ENCODE measurements at places on chromosomes 2 and 18.

DNA sequence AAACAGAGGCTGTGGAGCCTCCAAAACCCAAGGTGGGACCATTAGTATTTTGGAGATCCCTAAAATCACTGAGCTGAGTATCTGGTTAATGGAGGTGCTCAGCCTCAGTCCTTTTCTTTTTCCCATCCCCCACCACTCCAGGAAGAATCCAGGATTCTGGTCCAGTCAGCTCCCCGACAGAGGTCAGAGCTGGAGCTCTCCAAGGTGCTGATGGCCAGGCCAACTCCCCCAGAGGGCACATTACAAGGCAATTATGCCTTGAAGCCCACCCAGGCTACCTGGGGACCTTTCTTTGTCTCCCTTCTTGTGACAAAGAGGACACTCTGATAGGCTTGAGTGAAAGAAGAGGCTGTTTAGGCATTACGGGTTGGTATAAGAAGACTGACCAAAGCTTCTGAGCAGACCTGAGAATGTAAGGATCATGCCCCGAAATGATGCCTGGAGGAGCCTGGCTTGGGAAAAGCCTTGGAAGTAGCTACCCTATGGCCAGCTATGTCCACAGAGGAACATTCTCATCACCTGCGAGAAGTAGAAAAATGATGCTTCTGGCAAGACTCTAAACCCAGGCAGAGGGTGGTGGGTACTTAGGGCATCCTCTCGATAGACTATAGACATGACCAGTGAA lies 102.5 kb upstream of the LDAH start:
- DNase-seq = no peak

- no peak for DNase-seq
These were observed 1.1 kb upstream of the RPL37A start for GRCh38 chr2:216497382-216498069.

- DNase-seq = no peak
These were observed 37.7 kb downstream of the SERTAD2 start for GRCh38 chr2:64615844-64616536.

DNA sequence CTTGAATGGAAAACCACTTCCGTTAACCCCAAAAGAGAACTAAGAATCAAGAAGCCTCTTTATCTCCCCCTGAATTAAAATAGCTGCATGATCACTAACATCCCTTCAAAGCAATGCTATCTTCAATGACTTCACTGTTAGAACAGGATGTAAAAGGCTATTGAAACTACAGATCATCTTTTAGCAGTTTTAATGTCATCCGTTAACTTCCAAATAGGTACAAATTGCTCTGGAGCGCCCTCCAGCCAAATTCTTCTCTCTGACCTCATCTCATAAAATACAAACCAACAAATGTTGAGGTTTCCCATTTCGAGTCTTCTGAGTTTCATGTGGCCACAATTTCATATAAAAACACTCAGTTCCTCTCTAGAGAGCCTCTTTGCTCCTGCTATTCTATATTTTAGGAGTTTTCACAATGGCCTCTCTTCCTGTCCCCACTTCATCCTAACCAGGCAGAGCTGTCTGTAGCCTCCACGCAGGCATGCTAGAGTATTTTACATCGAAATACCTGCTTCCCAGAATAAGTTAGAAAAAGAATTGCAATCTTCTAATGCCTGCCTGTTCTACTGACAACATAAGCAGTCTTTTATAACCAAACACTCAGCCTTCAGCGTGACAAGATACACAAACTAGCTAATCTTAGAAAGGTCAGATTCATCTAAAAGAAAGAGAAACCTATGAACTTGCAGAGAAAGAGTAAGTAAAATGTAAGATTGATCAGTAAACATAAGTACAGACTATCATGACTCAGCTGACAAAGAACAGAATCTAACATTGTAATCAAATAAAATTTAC lies 37.9 kb downstream of the B4GALT6 start:
- no peak for DNase-seq

DNA sequence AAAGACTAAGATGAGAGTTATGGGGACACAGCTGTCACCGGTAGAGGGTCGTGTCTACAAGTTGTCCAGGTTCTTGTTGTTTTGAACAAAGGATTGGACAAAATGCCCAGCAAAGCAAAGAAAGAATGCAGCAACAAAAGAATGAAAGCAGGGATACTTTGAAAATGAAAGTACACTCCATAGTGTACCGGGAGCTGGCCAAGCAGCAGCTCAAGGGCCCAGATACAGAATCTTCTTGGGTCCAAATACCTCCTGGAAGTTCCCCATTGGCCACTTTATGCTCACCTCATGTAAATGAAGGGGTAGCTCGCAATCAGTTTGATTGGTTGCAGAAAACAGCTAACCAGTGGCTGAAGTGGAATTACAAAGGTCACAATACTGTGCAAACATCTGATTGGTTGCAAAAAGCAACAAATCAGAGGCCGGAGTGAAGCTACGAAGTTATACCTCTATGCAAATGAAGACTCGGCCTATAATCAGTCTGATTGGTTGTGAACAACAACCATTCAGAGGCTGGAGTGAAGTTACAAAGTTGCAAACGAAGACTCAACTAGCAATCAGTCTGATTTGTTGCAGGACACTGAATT lies 474.9 kb upstream of the TMEFF2 start:
- DNase-seq = no peak

GRCh38 chr18:54090856-54091255 lies 133.6 kb downstream of the MBD2 start:
- no peak for DNase-seq

GRCh38 chr18:63506336-63506646 lies 29.5 kb downstream of the SERPINB5 start:
- no peak for DNase-seq

GRCh38 chr2:108128249-108128648 lies 111.5 kb upstream of the SULT1C3 start:
- no peak for DNase-seq

- no peak for DNase-seq
These were observed 185.7 kb downstream of the SUCLG1 start for GRCh38 chr2:84273406-84273805.

DNA sequence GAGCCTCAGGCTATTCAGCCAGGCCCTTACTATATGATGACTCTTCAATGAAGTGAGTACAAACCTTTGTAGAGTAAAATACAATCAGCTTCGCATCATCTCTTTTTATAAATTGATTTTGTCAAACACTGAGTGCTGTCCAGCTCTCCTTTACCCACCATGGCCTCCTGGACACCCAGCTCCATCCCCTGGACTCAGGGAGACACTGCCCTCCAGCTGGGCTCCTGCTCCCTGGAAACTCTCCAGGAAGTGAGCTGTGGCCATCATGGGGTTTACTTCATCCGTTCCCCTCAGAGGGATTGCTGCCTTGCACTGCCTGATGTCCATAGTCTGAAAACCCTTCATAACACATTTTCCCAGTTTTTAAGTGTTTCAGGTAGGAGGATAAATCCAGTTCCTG lies 82.5 kb upstream of the XIRP2 start:
- no peak for DNase-seq

GRCh38 chr2:67322353-67323001 lies 74.7 kb upstream of the ETAA1 start:
- no peak for DNase-seq

- DNase-seq = no peak
These were observed 155.1 kb downstream of the RND3 start for GRCh38 chr2:150332383-150332782.

GRCh38 chr2:80499095-80499494 lies 194.5 kb upstream of the LRRTM1 start:
- no peak for DNase-seq

All from stimulated activated CD4-positive, alpha-beta T cell treated with anti-CD3 and anti-CD28 coated beads, Interleukin-1b, Interleukin-23, amount 100 ng/mL, for 48 hours (primary cell).